ENCODE measurements at places on chromosomes 5 and 9.

DNA sequence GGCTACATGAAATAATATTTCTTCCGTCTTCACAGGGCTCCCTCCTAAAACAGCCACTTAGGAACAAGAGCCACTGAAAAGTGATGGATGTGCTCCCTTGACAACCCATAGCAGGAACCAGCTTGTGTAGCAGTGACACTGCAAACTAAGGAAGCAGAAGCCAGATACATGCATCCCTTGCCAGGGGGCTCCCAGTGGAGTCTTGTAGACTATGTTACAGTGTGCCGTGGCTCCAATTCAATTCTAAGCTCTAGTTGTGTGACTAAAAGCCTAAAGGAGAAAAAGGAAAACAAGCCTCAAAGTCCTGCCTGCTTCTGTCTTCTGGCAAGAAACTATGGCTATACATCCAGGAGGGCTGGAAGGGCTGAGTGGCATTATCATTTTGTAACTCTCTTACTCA lies 12.2 kb upstream of the TAF1L start:
- DNase-seq = no peak

- DNase-seq = no peak
These were observed 1110.2 kb downstream of the TAF11L14 start for GRCh38 chr5:18744441-18744840.

GRCh38 chr5:82635561-82636288 lies 357.6 kb upstream of the RPS23 start:
- no peak for DNase-seq

DNA sequence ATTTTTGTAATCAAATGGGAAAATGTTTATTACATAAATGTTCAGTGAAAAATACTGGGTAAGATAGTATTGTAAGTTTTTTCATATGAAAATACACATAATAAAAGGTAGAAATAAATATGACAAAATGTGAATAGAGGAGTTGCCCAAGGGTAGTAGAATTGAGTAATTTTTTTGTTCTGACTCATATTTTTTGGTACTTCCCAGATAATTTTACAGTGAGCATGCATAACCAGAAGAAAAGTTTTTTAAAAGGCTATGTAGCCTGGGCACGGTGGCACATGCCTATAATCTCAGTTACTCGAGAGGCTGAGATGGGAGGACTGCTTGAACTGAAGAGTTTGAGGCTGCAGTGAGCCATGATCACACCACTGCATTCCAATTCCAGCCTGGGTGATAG lies 116.9 kb downstream of the PIP5K1B start:
- no peak for DNase-seq

- DNase-seq = no peak
These were observed 54.9 kb downstream of the ASTN2 start for GRCh38 chr9:117359910-117360309.

DNA sequence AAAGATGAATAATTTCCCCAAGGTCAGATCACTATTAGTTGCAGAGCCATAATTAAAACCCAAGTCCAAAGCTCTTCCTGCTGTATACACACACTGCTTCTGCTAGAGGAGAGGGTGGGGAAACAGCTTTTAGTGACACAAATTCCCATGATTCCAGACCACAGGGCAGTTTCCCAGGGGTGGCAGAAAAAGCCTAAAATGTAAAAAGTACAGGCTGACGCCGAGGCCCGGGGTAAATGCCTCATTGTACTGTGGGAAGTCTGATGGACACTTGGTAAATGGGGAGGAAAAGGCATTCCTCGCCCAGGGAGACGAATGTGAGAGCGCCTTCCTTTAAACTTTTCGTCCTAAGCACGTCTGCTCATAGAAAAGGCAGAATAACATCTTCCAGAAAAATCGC lies 65.7 kb downstream of the DENND1A start:
- no peak for DNase-seq

GRCh38 chr5:137619191-137619870 lies 116.6 kb downstream of the KLHL3 start:
- DNase-seq = peak; percentile 75

DNA sequence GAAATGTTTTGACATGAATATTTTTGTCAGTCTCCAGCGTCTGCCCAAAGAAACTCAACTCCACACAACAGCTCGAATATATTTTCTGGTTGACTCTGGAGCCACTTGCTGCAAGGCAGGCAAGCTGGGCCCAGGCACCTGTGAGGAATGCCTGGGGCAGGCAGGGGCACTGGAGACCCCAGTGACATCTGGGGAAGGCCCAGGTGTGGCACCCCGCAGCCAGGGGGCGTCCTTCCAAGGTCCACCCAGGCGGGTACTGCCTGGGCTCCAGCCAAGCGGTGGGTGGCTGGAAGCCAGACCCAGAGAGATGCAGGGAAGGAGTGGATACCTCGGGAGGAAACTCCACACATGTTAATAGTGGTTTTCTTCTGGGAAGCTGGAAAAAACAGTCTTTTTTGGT lies 125.9 kb downstream of the PHF2 start:
- no peak for DNase-seq

- no peak for DNase-seq
These were observed 197.2 kb downstream of the DIRAS2 start for GRCh38 chr9:90445391-90445790.

DNA sequence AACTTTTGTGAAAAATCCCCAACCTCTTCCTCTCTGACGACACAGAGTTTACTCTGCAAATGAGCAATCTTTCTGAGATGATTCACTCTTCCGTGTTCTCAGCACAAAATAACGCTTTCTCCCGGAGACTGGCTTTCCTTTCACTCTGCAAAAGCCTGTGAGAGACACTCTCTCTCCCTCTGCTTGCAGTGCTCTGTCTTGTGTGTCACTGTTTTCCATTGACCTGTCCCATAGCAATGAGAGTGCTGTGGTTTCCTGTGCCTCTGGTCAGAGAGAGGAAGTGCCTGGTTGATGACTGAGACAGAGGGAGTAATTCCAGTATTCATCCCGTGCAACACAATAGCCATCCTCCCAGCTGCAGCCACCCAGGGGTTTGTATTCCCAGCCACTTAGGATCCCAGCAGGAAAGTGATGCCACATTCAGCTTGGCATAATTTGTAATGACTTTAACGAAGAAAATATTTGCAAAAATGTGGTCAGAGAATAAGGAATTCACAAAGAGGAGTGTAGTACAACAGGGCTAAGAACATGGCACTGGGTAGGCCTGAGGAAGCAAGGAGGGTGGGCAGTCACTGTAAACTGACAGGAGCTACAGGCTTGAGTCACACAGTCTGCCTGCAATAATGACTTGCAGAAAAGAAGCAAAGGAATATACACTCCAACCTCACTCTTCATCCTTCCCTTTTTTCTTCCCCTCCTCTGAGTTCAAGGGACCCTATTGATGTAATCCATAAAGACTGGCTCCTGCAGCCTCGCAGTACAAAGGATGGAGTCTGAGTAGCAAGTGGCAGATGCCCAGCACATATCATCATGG lies 463.5 kb upstream of the RGMB start:
- DNase-seq = no peak

GRCh38 chr5:74413403-74414048 lies 227.0 kb downstream of the ENC1 start:
- DNase-seq = no peak

GRCh38 chr5:103589357-103589756 lies 26.8 kb upstream of the NUDT12 start:
- no peak for DNase-seq

DNA sequence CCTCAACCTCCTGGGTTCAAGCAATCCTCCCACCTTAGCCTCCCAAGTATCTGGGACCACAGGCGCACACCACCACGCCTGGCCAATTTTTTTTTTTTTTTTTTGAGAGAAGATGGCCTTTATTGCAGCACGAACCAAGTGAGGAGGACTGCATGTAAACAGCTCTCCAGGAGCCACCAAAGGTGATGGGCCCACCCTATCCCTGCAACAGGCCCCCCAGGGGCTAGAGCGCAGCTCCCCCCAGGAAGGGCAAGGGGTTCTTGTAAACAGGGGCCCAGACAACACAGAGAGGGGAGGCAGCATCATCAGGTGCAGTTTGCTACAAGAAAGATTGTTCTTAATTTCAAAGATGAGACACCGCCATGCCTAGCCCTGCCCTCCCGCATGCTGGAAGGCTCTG lies 12.6 kb upstream of the EGR1 start:
- no peak for DNase-seq

DNA sequence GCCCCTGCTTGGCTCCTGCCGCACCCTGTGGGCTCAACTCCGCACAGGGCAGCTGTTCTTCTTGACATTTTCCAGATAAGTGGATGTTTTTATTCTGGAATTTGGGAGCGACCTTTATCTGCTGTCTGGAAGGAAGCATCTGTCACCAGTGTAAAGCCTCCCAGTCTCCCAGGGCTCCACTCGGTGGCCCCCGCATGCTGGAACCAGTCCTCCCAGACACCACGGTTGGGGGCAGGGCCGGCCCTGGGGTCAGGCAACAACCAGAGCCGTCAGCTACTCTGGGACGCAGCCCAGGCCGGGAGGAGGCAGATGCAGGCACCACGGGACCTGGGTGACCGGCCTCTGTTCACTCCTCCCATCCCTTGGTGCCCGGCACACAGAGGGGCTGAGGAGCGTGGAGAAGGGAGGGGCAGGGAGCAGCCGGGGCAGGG lies 92.8 kb upstream of the ADAMTS2 start:
- no peak for DNase-seq

DNA sequence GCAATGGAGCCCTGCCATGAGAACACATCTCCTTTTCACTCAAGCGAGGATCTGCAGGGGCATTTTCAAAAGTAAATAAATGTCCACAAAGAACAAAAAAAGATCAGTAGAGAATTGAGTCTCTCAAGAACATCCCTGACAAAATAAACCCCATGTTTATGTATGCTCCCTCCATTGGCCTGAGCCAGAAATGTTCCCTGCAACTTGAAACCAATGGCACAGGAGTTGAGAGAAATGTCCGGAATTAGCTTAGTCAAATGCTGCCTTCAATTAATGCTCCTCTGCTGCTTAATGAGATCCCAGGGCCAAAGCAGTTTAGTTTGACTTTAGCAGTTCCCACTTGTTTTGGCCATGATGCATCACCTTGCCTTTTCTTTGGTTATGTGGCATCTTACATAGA lies 238.3 kb downstream of the EBF1 start:
- DNase-seq = no peak

DNA sequence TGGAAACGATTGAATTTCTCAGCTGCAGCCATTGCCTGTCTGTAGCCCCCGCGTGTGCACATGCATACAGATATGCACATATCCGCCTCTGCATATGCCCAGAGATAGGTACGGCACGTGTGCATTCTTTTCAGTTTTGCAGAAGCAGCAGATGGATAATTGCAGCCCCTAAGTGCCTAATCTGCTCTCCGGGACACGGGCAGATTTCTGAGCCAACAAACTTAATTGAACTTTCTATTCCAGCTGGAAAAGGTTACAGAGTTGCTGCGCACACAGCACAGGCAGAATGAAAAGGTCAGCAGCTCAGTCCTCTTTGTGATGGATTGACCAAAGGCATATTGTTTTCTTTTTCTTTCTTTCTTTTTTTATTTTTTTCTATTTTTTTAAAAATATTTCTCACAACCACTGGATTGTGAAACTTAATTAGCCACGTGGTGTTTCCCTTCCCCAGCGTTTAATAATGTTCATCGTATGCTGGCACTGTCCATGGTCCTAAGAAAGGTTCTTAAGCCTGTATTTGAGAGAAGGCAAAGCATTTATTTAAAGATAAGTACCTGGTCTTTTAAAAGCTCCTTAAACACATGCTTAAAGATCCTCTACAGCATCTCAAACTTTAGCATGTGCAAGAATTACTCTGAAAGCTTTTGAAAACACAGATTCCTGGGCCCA lies 270.2 kb upstream of the BRINP1 start:
- DNase-seq = no peak

GRCh38 chr5:77231471-77232138 lies 21.1 kb downstream of the PDE8B start:
- no peak for DNase-seq

GRCh38 chr5:1268666-1269065 lies 26.2 kb downstream of the TERT start:
- no peak for DNase-seq

- DNase-seq = no peak
These were observed 280.7 kb downstream of the SPOCK1 start for GRCh38 chr5:137218471-137218870.

DNA sequence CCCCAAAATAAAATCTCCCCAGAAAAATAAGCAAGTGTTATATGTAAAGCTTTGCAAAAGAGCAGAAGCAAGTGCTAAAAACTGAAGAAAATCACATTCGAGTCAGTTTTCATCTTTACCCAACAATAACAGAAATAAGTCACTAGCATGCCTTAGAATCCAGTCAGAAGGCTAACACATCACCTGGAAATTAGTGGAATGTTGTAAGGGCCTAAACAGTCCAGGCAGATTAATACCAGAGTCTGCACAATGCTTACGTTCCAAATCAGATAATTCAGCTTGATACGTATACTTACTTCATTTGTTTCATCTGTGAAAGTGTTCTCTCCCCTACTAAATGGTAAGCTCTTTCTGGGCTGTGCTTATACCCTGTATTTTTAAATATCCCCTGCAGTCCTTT lies 42.7 kb downstream of the SUSD1 start:
- no peak for DNase-seq

DNA sequence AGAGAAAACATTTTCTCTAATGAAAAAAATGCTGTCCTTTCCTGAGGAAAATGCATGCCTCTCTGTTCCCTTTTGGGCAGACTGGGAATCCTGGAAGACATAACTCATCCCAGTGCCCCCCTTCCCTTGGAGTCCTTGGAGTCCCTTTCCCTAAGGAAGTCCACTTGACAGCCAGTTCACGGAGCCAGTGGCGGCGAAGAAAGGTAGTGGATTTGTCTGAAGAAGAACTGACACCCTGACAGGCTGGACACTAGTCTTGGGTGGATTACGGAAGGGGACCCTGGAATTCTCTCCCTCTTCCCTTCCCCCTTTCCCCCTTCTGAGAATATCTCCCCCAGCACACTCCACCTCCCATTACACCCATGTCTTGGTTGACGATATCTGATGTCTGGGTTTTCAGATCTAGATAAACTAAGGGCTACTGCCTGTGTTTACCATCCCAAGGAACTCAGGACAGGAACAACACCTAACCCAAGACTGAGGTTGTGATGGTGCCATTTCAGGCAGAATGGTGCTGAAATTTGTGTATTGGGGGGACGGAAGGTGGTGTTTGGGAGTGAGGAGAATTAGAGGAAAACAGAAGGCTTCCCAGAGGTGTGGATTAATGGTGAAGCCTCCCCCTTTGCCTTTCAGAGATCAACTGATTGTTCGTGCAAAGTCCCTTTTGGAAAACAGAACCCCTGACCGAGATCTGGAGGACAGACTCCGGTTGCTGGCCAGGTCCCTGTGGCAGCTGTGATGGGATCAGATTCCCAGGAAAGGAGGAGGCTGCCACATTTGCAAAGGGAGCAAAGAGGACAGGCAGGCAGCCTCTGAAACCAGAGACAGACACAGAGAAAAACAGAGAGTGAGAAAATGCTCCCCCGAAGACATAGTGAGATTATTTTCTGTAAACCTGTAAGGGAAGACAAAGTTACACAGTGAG lies 704 bp downstream of the SPARC start:
- no peak for DNase-seq

- DNase-seq = peak; percentile 96
These were observed 24.6 kb downstream of the RFK start for GRCh38 chr9:76369583-76369982.
